GM18507 (cell line): ENCODE measurements at places on chromosomes 11 and 22.

DNA sequence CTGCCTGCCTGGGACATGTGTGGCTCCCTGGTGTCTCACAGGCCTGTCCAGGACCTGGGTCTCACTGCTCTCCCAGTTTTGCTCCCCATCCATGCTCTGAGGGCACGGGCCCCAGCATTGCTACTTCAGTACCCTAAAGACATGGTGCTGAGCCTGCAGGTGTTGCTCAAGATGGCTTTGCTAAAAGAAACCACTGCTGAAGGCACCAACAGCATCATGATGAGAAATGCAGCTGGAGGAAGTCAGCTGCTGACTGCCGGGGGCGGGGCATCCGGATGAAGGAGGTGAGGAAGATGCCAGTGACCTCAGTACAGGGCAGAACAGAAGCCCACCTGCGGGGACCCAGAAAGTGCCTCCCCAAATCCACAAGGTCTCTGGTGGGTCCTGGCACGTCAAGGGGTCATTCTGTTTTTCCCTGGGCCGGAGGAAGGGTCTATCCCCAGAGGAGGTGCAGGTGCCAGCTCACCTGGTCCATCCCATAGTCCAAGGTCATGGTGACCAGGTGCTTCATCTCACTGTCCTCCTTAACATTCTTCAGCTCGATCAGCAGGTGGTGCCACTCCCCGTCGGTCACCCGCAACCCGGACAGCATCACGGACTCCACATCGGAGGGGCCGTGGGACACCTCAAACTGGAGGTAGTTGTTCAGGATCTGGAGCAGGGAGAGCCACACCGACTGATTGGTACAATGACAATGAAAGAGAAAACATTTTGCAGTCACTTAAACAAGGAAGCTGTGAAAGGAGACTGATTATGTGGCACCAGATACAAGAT lies 63.9 kb downstream of the TRMU start:
- no peak for DNase-seq

GRCh38 chr11:131998020-131998419 lies 627.6 kb downstream of the NTM start:
- DNase-seq: no peak

- DNase-seq: no peak
These were observed 77.9 kb downstream of the BTBD10 start for GRCh38 chr11:13384908-13385640.

- DNase-seq: no peak
These were observed 16.3 kb upstream of the RBM4B start for GRCh38 chr11:66694056-66694410.

GRCh38 chr11:5225480-5225871 lies 1.4 kb downstream of the HBB start:
- DNase-seq: no peak

DNA sequence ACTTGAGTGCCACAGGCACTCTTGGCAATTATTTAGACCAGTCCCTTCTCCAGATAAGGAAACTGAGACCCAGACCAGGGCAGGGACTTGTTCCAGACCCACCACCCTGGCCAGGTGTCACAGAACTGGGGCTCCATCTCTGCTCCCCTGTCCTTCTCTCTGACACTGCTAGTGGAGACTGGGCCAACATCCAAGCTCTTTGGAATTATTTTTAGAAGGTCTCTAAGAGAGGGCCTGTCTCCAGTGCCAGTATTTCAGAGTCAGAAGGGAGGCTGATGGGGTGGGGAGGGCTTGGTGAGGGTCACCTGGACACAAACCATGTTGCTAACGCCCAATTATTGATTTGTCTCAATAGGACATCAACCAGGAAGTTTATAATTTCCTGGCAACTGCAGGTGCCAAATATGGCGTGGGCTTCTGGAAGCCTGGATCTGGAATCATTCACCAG lies 32.7 kb downstream of the POLR3H start:
- DNase-seq: no peak

- no peak for DNase-seq
These were observed 16.5 kb downstream of the TOLLIP start for GRCh38 chr11:1292644-1293618.

DNA sequence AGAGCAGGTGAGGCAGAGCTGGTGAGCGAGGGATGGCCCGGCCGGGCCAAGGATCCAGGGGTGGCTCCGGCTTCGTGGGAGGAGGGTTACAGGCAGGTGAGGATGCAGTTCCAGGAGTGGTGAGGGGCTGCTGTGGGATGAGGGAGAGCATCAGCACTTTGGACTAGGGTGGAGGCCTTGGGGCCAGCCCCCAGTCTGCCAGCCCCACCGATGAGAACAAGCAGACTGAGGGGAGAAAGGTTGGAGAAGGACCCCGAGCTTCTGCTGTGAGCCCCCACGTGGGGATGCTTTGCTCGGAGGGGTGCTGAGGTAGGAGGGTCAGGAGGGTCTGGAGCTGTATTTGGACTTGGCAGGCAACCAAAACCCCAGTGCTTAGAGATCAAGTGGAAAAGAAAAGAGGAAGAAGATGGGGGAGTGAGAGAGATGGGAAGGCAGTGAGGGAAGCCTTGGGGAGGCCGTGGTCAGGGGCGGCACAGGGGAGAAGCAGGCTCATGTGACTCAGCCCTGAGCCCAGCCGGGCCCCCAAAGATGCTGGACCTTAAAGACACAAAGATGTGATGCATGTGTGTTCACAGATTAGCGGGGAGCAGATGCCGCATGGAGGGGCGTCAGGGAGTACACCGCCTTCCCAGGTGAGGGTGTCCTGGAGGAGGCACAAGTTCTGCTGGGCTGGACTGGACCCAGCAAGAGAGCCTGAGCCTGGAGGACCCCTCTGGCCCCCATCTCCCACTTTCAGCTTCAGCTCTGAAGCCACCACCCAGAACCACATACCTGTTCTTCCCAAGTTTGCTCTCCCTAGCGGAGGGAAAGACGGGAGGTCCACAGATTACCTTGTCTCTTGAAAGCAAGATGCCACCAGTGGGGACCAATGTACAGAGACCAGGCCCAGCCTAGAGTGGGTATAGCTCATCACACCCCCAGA lies 91.3 kb downstream of the CDKN1C start:
- no peak for DNase-seq

DNA sequence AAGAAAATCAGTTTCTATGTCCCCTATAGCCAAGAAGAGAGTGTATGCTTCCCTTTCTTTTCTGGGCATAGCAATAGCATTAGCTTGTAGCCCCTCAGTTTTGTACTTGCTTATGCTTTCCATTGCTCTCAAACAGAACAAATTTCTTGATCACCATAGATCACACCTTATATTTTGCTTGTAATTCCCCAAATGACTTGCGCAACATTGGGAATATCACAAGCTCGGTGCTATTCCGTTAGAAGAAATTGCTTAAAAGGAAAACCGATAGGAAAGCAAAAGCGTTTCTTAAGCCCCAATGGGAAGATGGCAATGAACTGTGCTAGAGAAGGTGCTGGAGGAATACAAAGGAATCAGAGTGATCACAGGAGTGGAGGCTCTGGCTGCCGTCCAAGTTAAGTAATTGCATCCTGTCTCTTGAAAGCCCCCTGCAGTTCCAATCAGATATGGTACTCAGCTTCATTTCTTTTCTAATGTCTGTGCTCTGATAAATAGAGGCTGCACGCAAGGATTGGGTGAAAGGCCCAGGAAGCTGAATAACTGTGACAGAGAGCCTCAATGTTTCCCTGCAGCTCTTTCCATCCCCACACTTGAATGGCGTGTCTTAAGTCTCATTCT lies 182.1 kb upstream of the KIRREL3 start:
- no peak for DNase-seq

GRCh38 chr11:1384199-1384970 lies 5.3 kb upstream of the BRSK2 start:
- DNase-seq: no peak

DNA sequence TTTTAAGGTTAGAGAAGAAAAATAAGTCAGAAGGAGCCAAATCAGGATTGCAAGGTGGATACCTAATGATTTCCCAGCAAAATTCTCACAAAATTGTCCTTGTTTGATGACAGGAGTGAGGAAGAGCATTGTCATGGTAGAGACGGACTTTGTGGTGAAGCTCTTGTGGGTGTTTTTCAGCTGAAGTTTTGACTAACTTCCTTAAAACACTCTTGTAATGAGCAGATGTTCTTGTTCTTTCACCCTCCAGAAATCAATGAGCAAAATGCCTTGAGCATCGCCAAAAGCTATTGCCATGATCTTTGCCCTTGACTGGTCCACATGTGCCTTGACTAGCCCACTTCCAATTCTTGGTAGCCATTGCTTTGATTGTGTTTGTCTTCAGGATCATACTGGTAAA lies 20.0 kb downstream of the CALCB start:
- DNase-seq: no peak

DNA sequence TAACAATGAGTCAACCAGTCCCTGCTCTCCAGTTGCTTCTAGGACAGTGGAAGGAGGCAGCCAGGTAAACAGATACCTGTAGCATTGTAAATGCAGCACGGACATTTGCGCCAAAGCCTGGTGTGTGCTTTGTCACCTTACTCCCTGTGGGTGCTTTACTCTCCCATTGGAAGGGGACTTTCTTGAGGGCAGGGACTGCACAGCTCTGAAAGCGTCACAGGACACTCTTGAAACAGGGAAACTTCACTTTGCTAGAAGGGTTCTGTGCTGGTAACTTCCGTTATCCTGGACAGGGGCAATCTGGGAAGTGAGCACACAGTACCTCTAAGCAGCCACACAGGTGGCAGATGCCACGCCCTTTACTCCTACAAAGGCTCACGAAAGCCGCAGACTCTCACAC lies 99.8 kb downstream of the MYO18B start:
- DNase-seq: no peak

DNA sequence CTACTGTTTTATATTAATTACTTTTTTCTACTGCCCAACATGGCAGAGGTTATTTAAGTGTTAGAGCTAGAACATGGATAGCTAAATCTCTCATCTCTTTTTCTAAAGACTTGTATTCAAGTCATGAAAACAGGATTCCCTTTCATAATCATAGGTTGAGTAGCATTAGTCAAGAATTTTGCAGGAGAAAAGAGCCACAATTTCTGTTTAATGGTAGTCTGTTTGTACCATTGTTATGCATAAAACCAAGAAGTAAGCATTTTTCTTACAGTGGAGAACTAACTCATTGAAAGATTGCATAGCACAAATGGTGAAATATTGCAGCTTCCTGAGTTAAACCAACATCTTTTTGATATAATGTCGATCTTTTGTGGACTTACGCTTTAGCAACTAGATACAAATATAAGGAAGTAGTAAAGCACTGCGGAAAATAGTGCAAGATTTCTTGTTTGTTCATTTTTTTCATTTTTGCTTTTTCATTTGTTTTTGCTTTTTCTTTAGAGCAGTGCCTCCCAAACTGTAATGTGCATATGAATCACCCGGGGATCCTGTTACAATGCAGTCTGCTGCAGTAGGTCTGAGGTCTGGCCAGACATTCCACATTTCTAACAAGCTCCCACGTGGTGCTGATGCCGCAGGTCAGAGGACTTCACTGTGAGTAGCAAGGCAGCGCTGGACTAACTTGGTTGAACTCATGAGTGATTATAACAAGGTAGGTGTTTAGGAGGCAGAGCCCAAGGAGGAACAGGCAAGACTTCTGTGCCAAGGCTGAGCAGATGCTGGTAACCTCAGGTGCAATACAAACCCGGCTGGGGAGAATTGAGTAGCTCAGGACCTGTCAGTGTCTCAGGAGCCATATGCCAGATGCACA lies 4.6 kb downstream of the ETS1 start:
- no peak for DNase-seq

DNA sequence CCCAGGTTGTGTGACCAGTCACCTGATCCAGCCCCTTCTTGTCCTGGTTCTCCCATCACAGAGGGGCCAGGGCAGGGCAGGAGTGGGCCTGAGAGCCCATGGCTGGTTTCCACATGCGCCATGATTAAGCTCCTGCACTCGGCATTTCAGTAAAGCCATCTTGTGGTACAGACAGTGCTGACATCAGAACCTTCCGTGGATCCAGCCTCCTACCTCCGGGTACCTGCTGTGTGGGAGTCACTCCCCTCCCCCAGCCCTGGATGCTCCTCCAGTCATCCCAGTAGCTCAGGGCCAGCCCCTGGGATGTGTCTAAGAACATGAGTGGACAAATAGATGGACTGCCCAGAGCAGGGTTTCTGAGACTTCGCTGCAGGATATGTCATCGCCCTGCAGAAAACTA lies 22.1 kb upstream of the MGAT3 start:
- DNase-seq: no peak

GRCh38 chr11:26820739-26821138 lies 98.9 kb upstream of the SLC5A12 start:
- no peak for DNase-seq

DNA sequence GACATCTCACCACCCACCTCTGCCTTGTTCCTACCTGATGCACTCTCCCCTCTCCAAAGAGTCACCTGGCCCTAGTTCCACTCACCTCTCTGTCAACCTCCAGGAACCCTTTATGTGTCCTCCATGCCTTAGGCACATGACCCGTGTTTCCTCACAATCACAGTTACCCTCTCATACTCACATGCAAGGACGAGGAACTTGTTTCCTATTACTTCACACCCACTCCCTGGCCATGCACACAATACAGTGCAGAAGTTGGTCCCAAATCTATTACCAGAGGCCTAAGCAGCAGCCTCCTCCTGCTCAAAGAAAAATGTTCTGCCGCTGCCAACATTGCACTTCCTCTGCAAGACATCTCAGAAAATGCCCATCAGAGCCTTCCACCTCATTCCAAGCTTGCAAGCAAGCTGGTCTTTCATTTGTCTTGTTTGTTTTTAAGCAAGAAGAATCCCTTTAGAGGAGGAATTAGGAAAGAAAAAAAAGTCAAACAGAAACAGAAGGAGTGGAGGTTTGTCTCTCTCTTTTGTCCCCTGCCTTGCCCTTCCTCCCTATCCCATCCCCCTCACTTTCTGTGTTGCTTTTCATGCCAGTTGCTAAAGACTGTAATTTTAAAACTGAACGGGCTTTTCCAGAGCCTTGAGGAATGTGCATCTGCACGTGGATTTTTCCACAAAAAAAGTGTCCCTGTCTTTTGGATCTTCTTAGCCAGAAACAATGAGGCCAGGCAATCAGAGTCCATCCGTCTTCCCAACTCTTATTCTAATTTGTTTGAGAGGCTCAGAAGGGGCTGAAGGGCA lies 63.4 kb downstream of the KCNJ1 start:
- no peak for DNase-seq

DNA sequence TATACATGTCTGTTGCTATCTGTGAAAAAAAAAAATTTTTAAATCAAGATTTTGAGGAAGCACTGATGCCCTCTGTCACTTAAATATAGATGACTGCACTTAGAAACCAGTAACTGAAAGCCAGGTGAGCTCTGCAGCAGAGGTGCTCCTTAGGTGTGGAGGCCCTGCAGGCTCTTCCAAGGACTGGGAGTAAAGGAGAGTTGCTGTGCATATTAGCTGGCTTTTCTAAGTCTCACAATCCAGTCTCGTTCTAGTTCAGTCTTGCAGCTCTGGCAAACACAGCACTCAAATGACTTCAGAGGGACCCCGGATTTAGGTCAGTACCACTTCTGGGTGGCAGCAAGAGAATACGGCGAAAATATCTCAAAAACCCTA lies 61.0 kb downstream of the LARGE2 start:
- no peak for DNase-seq

- no peak for DNase-seq
These were observed 2.2 kb downstream of the HBG2 start for GRCh38 chr11:5252192-5252918.

- DNase-seq: no peak
These were observed 898 bp downstream of the ZNF215 start for GRCh38 chr11:6927030-6927617.
